ENCODE measurements at places on chromosomes 2 and 18.
A peak's percentile ranks its signal among the peaks of the same experiment; 100 is the strongest.

DNA sequence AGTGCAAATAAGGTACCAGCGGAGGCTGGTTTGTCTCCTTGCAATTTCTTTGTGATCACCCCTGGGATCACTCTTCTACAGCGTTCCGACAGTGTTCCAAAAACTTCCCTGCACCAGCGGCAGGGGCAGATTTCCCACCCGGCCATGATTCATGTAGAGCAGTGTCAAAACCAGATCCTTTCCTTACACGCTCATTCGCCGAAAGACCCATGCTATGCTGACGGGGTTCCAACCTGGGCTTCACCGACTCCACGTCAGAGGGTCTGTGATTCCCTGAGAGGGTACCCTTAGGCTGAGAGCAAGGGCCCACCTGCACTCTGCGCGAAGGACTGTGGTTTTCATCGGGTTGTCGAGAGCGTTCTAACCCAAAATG is 423 bp upstream of the TTC27 start:
- DNase-seq = peak; percentile 56

GRCh38 chr18:63624863-63625262 is 19.2 kb downstream of the SERPINB4 start:
- no peak for DNase-seq

DNA sequence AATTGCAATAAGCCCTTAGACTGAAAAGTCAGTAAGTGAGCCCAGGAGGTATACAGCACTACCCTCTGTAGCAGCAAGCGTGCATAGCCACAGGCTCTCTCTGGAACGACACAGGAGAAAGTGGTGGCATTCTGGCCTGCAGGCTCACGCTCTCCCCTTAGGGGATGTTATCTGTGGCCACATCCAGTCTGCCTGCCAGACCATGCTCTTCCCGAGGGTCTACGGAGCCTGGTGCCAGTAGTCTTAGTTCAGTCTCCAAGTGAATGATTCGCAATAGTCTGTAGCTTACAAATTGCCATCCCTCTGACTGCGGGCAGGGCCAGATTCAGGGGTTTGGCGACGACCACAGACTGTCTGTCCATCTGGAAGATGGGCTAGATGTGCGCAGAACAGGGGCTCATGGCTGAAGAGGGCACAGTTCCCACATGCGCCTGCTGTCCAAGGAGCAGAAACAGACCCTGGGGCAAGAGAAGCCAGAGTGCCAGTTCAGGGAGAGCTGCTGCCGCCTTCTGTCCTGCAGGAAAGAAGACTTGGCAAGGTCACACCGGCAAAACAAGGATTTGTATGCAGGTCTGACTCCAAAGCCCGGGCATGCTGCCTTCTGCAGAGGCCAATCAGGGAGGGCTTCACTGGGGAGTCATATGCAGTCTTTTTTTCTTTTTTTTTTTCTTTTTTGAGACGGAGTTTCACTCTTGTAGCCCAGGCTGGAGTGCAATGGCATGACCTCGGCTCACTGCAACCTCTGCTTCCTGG is 3.5 kb upstream of the KLF11 start:
- DNase-seq = peak; percentile 65

GRCh38 chr18:44598514-44598913 is 82.2 kb upstream of the SETBP1 start:
- no peak for DNase-seq

- DNase-seq = no peak
Observed at GRCh38 chr18:43786893-43787292, 509.6 kb upstream of the SYT4 start.

- DNase-seq = peak; percentile 41
Observed at GRCh38 chr2:145273840-145274239, 753.9 kb upstream of the ZEB2 start.

DNA sequence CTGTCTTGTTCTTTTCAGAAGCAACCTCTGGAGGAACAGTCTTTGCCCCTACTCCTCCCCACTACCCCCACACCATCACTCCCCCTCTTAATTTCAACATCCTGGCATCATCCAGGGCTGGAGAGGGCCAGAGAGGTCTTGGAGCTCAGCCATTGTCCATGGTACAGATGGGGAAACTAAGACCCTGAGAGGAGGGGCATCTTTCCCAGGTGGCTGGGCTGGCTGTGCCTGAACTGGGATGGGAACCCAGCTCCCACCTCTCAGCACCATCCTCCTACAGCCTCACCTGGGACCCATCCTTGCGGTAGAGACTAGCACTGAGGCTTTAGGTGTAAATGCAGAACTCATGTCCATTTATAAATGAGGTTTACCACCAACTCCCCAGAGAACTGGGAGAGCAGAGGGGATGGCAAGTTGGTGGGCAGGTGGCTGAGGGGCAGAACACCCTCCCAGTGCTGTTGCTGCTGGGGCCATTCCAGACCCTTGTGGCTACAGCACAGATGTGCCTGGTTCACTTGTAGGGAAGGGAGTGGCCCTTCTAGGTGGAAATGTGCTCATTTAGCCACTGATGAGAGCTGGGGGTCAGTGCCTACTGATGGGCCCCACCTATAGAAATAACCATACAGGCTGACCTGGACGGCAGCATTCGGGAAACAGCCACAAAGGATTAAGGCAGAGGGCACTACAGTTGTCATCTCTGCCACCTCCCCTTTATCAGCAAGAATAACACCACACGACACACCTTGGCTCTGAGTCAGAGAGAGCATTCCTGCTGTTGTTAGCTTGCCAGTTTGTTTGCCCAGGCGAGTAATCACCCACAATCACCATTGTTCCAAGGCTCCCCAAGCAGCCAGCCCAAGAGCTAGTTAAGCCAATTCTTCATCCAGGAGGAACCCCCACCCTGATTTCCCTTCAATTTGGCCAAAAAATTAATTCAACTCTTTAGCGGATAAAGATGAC is 2.1 kb downstream of the MLPH start:
- DNase-seq = peak; percentile 88

GRCh38 chr2:8202132-8202531 is 479.7 kb upstream of the ID2 start:
- peak; percentile 15 for DNase-seq

- DNase-seq = no peak
Observed at GRCh38 chr2:239120664-239121063, 272.8 kb downstream of the TWIST2 start.

GRCh38 chr2:110732422-110733413 is at the start of gene ACOXL:
Gene ACOXL, plus strand, starts transcription at chr2:110732573. Its CDS starts 35,817 bp downstream, at chr2:110768390.
- no peak for DNase-seq

DNA sequence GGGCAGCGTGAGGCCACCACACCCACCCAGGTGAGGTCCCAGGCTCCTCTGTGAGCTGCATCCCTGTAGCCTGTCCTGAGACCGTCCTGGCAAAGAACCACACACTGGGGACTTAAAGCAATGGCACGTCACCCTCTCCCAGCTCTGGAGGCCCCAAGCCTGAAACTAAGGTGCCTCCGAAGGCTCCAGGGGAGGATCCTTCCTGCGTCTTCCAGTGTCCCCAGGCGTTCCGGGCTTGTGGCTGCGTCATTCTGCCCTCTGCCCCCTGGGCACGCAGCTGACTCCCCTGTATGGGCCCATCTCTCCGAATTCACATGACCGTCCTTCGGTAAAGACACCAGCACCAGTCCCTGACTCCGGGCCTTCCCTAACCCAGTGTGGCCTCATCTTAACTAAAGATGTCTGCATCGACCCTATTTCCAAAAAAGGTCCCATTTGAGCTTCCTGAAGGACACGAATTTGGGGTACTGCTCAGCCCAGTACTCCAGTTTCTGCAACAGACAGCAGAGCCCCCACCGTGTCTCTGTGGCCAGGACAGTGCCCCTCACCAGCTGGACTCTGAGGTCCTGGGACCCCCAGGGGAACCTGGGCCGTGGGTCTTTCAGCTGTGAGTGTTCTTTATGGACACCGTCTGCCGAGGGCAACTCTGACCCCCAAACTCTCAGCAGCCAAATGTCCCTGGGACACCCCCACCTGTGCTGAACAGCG is 75.2 kb upstream of the CTDP1 start:
- DNase-seq = no peak

DNA sequence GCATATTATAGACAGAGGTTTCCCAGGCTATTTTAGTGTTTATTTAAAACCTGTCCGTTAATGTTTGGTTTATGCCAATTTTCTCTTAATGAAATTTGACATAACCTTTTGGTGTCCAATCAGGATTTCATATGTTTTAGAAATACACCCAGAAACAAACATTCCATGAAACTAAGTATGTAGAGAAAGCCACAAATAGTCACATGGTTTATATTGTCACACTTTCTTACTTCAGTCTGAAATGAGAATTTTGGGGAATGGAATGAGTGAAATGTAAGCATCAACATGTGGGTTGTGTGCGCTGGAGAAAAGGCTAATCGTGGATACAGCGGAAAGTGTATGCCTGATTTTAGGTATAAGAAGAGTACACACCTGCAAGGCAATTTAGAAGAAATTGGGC is 277.0 kb upstream of the RAB12 start:
- DNase-seq = no peak

DNA sequence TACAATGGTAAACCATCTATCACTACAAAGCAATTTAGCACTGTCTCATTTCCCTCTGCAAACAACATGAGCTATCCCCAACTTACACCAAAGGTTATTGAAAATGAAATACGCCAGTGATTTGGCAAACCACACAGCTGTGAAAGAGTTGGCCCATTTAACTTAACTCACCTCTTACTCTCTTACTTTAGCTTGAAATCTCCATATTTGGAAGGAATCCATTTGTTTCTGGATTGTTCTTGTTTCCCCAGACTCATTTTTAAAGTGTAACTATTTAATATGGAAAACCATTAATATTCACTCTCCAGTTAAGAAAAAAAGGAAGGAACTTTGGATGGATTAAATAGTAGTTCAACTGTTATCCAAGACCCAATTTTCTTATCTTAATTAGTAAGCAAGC is 93.7 kb upstream of the TRIB2 start:
- no peak for DNase-seq

DNA sequence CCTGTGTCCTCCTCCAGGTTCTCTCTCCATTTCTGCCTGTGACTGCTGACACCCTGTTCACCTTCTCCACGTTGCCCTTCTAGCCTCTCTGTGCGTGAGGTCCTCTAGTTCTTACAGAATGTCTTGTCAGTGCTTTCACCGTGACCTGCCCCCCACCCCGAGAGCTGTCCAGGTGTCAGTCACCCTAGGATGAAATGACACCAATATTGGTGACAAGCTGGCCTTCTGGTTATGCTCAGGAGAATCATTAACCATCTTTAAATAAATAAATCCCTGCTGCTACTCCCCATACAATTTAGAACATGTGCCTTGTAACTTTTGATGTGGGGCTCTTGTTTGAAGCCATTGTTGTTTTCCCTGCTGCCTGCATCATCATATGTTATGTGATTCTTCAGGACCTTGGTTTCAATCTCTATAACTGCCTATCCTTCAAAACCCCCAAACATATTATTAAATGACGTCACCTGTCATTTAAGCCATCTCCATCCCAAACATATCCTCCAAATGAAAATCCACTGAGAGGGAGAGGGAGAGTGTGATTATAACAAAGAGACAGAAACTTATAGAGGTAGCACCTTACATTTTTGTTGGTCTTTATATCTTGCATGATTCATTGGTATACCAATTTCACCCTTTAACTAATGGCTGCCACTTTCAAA is 496.3 kb downstream of the PARD3B start:
- DNase-seq = no peak

- no peak for DNase-seq
Observed at GRCh38 chr2:100924122-100924519, 78.0 kb upstream of the RPL31 start.

- DNase-seq = no peak
Observed at GRCh38 chr2:64658269-64658668, 4.6 kb upstream of the SERTAD2 start.

DNA sequence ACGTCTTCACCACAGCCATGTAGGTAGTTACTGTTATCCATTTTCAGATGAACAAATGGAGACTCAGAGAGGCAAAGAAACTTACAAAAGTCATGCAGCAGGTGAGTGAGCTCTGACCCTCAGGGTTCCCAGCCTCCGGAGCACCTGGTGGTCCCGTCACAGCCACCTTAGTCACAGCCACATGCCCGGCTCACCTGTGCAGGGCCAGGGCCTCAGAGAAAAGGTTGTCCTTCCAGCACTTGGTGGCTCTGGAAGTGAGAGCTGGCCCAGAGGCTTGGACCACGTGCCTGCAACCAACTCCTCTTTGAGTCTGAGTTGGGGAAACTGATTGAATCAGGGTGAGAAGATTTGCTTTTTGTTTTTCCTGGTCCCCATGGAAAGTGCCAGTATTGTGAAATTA is 189.3 kb downstream of the GLI2 start:
- DNase-seq = no peak

DNA sequence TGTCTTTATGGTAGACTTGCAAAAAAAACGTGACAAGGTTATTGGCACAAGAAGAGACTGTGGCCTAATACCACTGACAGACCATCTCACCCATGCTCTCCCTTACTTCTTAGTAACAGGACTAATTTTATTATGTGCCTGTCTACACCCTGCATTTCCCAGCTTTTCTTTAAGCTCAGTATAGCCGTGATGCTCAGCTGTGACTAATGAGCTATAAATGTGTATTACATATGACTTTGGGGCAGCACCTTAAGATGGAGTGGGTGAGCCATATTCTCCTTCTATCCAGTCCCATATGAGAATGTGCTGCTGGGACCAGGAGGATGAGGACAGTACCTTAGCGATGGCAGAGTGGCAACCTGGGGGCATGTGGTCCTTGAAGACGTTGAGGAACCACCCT is 293.5 kb downstream of the RNF144A start:
- no peak for DNase-seq

DNA sequence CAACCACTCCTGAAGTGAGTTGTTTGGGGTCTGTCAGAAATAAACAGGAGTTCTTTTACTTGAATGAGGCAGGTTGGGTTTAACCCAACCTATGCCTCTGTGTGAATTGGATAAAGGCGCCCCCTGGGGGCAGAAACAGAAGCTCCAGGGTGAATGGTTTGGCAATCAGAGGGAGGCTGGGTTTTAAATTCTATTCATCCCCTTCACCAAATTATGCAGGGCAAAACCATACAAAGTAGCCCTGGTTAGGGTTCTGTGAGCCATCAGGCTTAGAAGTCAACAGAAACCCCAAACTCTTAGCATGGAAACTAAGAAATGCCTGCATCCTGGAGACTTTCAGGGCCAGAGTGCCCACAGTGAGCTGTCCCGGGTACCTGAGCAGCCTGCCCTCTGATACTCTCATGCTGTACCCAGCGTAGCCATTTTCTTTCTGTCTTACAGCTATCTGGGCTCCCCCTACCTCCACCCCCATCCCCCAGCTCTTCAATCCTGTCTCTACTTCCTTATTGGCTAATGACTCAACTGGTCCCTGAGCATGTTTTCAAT is 241.5 kb downstream of the ICOS start:
- DNase-seq = peak; percentile 3

DNA sequence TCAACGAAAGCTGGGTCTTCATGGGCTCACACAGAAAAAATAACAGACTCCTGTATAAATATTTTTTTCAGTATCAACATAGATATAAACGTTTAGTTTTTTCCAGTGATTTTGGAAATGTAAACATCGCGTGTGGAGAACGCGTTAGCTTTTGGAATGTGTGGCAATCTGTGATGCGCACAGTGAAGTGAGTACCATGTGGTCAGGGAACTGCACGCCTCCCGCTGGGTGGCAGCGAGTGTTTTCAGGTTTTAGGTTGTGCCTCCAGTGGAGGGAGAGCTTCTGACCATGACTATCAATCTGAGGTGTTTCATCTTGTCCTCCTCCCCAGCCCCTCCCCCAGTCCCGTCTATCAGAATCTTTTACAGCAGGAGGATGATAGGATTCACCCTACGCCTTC is 127.8 kb downstream of the ARHGAP28 start:
- DNase-seq = no peak

GRCh38 chr2:16665748-16666448 is at the start of gene CYRIA:
Gene CYRIA, minus strand, starts transcription at chr2:16665834. Its CDS starts 77,715 bp downstream, at chr2:16588119.
- no peak for DNase-seq

- no peak for DNase-seq
Observed at GRCh38 chr2:64166212-64166611, 22.0 kb upstream of the PELI1 start.

- no peak for DNase-seq
Observed at GRCh38 chr18:2002604-2003003, 568.7 kb downstream of the METTL4 start.

- peak; percentile 45 for DNase-seq
Observed at GRCh38 chr18:11518788-11519685, 90.4 kb upstream of the SLC35G4 start.

All from M059J (cell line).